ENCODE measurements at places on chromosomes 6 and 20.
A peak's percentile ranks its signal among the peaks of the same experiment; 100 is the strongest.

DNA sequence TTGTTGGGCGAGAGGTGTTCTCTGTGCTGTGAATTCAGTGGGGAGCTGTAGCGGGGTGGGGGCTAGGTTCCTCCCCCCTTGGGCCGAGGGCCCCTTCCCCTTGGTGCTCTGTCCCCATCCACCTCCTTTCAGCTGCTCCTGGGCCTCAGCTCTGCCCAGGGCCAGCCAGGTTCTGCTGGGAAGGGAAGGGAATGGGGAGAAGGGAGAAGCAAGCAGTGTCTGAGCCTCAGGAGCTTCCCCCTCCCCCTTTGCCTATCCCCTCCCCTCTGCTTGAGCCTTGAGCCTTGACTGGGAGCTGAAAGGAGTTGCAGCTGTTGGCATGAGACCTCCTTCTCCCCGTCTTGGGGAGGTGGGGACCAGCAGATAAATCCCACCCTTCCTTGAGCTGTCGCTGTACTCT is 576 bp upstream of the RRP36 start:
- peak overlapping the region; percentile 63 for H3K27ac ChIP-seq
- peaks cover 8% of the 10 kb centered on the region for H3K4me1 ChIP-seq

GRCh38 chr20:3804254-3804751 is 8.2 kb downstream of the CDC25B start:
- no peak for DNase-seq
- no peaks in the 10 kb centered on the region for H3K27me3 ChIP-seq
- H3K36me3 ChIP-seq: peaks cover 31% of the 10 kb centered on the region

- H3K27ac ChIP-seq: no peak overlapping the region
- no peak for DNase-seq
- H3K27me3 ChIP-seq: no peaks in the 10 kb centered on the region
- no peak overlapping the region for H3K4me3 ChIP-seq
- H3K4me1 ChIP-seq: peaks cover 6% of the 10 kb centered on the region
- H3K36me3 ChIP-seq: peaks cover 82% of the 10 kb centered on the region
Observed at GRCh38 chr6:138410972-138411880, 7.2 kb downstream of the HEBP2 start.

DNA sequence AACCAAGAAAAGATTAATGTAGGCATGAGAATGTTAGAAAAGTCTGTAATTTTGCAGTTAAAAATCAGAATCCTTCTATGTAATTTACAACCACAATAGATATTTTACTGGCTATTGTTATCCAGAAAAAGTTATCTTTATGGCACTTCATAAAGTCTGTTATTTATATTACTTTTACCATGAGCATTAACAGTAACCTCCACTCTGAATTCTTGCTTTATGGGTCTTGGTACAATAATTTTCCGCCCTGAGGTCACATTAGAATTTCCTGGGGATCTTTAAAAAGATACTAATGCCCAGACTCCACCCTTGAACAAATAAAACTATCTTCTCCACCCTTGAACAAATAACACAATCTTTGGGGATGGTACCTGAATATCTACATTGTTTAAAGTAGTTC is 9.6 kb downstream of the RSPO3 start:
- no peak for DNase-seq
- H3K4me3 ChIP-seq: no peak overlapping the region
- H3K27me3 ChIP-seq: peaks cover 12% of the 10 kb centered on the region
- no peak overlapping the region for H3K27ac ChIP-seq
- no peaks in the 10 kb centered on the region for H3K4me1 ChIP-seq
- no peaks in the 10 kb centered on the region for H3K36me3 ChIP-seq

GRCh38 chr6:142868917-142869316 is 76.1 kb downstream of the HIVEP2 start:
- H3K27ac ChIP-seq: no peak overlapping the region
- H3K27me3 ChIP-seq: no peaks in the 10 kb centered on the region
- H3K36me3 ChIP-seq: no peaks in the 10 kb centered on the region
- no peak for DNase-seq
- no peak overlapping the region for H3K4me3 ChIP-seq

- no peaks in the 10 kb centered on the region for H3K36me3 ChIP-seq
- H3K4me3 ChIP-seq: no peak overlapping the region
- H3K27ac ChIP-seq: no peak overlapping the region
Observed at GRCh38 chr6:62707914-62708313, 421.9 kb upstream of the KHDRBS2 start.

DNA sequence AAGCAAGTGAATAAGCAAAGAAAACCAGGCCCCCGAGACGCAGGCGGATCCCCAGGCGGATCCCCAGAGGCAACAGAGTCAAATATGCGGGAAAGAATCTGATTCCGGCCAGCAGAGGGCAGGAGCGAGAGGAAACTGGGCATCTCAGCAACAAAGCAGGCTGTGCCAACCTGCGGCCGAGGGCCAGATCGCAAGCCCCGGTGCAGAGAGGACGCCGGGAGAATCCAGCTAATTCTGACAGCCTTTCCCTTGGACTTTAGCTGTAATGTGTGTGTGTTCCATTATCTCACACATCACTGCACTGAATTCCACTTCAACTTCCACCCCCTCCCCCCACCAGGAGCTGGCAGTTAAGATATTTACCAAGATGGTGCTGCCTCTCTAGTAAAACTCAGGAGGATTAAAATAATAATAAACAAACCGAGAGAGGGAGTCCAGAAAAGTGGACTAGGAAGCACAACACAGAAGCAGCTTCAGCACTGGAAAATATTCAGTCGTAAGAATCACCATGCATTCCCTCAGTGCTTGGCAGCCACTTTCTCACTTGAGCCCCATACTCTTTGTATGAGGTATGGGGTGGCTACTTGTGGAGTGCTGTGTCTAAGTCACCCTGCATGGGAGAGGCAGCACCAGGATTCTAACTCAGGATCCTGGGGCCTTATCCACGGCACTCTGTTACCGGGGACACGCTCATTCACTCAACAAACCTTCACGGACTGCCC is 66.2 kb upstream of the SNX9 start:
- no peaks in the 10 kb centered on the region for H3K27me3 ChIP-seq
- no peak overlapping the region for H3K4me3 ChIP-seq
- H3K36me3 ChIP-seq: no peaks in the 10 kb centered on the region
- H3K4me1 ChIP-seq: no peaks in the 10 kb centered on the region
- H3K27ac ChIP-seq: no peak overlapping the region
- DNase-seq: peak; percentile 96

DNA sequence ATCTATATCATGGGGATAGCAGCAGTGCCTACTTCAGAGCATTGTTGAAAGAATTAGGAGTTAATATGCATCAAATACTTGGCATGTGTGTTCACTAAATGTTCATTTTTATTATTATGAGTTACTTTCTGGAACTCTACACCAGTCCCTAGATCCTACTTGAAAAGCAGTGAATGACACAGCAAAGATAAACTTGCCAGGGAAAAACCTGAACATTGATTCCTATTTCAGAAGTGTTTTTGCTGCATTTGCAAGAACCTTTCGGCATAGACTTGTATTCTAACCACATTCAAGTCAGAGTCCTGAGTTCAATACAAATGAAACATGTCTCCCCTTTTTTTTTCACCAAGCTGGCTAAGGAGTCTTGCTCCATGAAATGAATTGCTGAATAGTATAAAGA is 187.4 kb upstream of the TAB2 start:
- no peak overlapping the region for H3K4me3 ChIP-seq
- no peaks in the 10 kb centered on the region for H3K4me1 ChIP-seq
- no peak overlapping the region for H3K27ac ChIP-seq
- no peak for DNase-seq
- H3K27me3 ChIP-seq: no peaks in the 10 kb centered on the region
- H3K36me3 ChIP-seq: no peaks in the 10 kb centered on the region

Data from endodermal cell (in vitro differentiated cells).